Anterior cingulate cortex (tissue), 58 donors: ENCODE measurements at places on chromosomes 2 and 18.

- no peak for DNase-seq
Measured at GRCh38 chr2:44944102-44944951, 2.8 kb downstream of the SIX3 start.

DNA sequence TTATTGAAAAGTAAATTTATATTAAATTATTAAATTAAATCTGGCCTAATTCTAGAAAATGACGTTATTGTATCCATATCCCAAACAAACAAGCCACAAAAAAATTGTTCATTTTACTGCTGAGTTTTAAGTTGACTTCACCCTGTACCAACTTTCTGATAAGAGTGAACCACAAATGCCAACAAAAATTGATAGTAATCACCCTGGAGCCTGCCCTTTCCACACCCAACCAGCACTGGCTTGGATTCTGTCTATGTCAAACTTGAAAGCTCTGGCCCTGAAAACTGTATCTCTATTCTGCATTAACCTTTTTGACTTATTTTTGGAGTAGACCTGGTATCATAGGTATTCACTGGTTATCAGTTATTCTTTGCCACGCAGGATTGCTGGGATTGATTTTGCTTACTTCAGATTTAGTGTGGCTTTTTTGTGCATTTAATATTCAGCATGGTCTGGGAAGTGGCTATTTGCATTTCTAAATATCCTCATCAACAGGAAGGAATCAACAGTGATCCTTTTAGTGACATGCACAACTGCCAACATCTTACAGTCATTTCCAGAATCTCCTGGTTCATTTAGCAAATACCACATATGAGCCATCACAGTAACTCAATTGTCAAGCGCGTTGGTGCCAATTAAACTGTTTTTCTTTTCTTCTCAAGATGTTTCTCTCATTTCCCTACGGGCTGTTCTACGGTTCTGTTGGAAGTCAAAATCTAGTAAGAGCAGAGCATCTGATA lies 11.4 kb upstream of the SRBD1 start:
- no peak for DNase-seq

DNA sequence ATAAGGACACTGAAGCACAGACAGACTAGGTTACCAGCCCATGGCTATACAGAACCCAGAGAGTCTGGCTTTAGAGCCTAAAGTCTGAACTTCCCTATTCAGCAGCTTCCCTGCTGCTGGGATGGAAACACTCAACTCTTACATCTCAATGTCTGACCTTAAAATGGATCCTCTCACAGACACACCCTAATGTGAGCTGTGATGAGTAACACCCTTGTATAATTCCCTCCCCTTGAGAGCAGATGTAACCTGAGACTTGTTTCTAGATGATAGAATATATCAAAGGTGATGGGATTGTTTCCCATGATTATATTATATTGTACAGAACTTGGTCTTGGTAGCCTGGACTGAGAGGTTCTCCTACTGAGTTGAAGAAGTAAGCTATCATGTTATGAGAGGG lies 577.1 kb upstream of the KLHL29 start:
- no peak for DNase-seq

GRCh38 chr2:10246831-10247230 lies 55.9 kb upstream of the HPCAL1 start:
- DNase-seq, result no peak

GRCh38 chr2:236748801-236749200 lies 179.2 kb downstream of the ACKR3 start:
- DNase-seq, result no peak

DNA sequence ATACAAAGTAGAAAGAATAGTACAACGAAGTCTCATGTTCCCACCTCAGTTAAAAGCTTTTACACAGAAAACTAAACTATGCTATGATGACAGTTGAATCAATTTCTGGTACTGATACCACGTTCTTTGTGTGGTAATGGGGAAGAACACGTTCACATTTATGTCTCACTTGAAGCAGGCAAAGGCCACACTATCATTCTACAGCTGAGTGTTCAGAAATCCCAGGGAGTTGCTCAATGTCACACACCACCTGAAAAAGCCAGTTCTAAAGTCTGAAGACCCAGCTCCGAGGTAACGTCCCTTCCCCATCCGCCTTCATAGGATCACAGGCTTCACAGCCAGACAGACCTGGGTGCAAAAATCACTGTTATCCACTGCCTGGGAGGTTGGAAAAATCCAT lies 8.9 kb downstream of the RNF149 start:
- no peak for DNase-seq
